ENCODE measurements at places on chromosomes 13 and 19. TPM values are rescaled to one million over a fixed set of nuclear protein-coding genes. Genes with fewer than 3 reads are reported as not detected.

DNA sequence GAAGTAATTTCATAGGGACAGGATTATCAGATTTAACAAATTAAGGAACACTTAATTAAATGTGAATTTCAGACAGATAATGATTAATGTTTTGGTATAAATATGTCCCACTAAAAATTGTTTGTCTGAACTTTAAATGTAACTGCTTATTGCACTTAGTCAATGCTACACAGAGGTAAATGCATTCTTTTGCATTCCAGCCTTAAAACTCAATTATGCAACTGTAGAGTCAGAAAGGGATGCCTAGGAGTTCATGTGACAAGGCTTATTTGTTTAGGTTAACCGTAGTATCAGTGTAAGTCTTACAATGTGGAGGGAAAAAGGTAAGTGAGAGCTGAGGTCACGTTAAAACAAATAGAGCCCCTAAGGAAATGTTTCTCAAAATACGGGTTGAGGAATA, 347.2 kb upstream of the ARGLU1 start:
- no peak overlapping the region for H3K27ac ChIP-seq
- no peak for DNase-seq
- H3K4me3 ChIP-seq = no peak overlapping the region

- peak; percentile 26 for DNase-seq
- H3K4me3 ChIP-seq = peak within 1 kb of the TSS; percentile 83
- H3K27ac ChIP-seq = peak within 1 kb of the TSS; percentile 91
- no peaks in the 10 kb centered on the region for H3K36me3 ChIP-seq
- H3K4me1 ChIP-seq = peaks cover 48% of the 10 kb centered on the region
- H3K27me3 ChIP-seq = no peaks in the 10 kb centered on the region
These were observed at the start of gene TNFSF13B for GRCh38 chr13:108269601-108270328. TNFSF13B (plus strand) TSS chr13:108269718; CDS start chr13:108269896, 178 bp downstream.

DNA sequence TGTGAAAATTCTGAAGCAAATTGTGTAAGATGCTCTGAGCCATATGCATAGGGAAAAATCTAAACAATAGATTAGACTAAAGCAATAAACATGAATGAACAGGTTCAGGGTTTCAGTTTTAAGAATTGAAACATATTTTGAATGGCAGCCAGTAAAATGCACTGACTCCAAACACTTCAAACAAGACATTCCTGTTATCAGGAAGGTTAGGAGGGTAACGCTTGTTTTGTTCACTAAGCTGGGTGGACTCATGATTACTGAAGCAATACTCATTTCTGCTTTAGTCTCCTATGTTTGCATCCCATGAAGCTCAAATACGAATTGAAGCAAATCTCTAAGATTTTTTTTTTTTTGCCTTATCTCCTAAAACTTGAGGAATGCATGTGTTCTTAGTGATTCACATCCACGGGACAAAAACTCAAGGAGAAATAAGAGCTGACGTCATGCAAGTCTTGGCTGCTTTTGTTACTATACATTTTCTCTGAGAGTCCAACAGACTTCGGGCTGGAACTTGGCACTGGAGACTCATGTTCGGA, 29.1 kb upstream of the IGFL4 start:
- H3K36me3 ChIP-seq = no peaks in the 10 kb centered on the region
- peaks cover 71% of the 10 kb centered on the region for H3K27me3 ChIP-seq
- H3K27ac ChIP-seq = no peak overlapping the region
- no peaks in the 10 kb centered on the region for H3K4me1 ChIP-seq
- DNase-seq = no peak

GRCh38 chr13:68535329-68535728, 1305.2 kb upstream of the PCDH9 start:
- H3K4me1 ChIP-seq = no peaks in the 10 kb centered on the region
- no peak overlapping the region for H3K27ac ChIP-seq
- no peak for DNase-seq
- no peaks in the 10 kb centered on the region for H3K36me3 ChIP-seq
- H3K27me3 ChIP-seq = no peaks in the 10 kb centered on the region
- H3K4me3 ChIP-seq = no peak overlapping the region

Gene CYP2F1
- not detected for total RNA-seq

Measured in activated B cell treated with CpG ODN at 0.5 μM for 24 hours (primary cell).